Gastrocnemius medialis (tissue), 4 donors: ENCODE measurements at places on chromosomes 7 and 10.
A peak's percentile ranks its signal among the peaks of the same experiment; 100 is the strongest.

DNA sequence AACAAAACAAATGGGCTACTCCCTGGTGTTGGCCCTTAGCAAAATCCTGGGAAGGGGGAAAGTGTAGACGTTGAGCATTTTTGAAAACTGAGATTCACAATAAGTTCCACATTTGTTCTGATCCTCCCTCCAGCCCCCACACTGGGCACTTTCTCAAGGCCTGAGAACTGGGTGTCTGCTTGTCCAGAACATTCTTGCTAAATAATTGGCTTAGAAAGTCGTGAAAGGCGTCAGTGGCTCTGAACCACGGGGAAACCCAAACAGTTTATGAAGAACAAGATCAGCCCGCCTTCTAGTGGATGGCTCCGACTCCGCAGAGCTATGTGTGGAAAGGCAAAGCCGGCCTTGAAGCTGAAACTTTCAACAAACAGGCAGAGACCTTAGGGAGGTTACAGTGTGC, 370.1 kb downstream of the PRPF18 start:
- peak overlapping the region; percentile 68 for H3K27ac ChIP-seq
- H3K4me1 ChIP-seq = peaks cover 9% of the 10 kb centered on the region
- H3K36me3 ChIP-seq = no peaks in the 10 kb centered on the region
- peak; percentile 78 for DNase-seq
- no peaks in the 10 kb centered on the region for H3K27me3 ChIP-seq

GRCh38 chr10:50624866-50625501, 1.2 kb upstream of the SGMS1 start:
- peaks cover 15% of the 10 kb centered on the region for H3K4me1 ChIP-seq
- peak overlapping the region; percentile 94 for H3K27ac ChIP-seq
- peaks cover 7% of the 10 kb centered on the region for H3K36me3 ChIP-seq
- peak; percentile 48 for DNase-seq

DNA sequence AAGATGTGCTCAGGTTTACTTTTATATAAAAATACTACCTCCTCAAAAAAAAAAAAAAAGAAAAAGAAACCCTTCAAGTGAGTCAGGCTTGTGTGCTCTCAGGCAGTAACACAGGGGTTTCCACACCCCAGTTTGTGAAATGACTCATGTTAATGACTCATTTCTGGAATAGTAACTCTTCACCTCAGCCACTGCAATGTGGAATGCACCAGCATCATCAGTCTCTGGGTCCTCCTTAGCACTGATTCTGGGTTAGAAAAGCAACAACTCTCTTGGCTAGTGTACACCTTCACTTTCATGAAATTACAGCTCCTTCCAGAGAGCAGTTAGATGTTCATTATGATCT, 110.6 kb downstream of the EMX2 start:
- no peaks in the 10 kb centered on the region for H3K27me3 ChIP-seq
- H3K4me1 ChIP-seq = no peaks in the 10 kb centered on the region
- no peak overlapping the region for H3K4me3 ChIP-seq
- DNase-seq = no peak
- no peaks in the 10 kb centered on the region for H3K36me3 ChIP-seq

DNA sequence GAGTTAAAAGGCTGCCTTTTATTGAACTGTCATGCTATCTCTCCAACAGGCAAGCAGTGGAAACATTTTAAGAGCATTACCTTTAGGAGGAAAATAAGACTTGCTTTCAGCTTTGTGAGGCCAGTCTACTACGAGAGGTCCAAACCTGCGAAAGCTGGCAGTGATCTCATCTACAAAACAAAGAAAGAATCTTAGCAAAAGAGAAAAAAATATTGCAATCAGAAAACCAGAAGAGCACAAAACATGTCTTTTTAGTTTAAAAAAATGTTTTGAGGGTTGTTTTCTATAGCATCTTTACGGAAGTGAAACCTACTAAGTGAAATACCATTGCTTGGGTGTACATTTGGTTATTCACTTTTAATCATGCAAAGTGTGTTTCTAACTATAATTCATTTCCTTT, 147.9 kb downstream of the CPEB3 start:
- no peak overlapping the region for H3K4me3 ChIP-seq
- H3K27ac ChIP-seq = no peak overlapping the region
- H3K36me3 ChIP-seq = no peaks in the 10 kb centered on the region
- DNase-seq = no peak
- H3K27me3 ChIP-seq = no peaks in the 10 kb centered on the region
